ENCODE measurements at places on chromosomes 1 and 21. TPM values are rescaled to one million over a fixed set of nuclear protein-coding genes. Genes with fewer than 3 reads are reported as not detected.

DNA sequence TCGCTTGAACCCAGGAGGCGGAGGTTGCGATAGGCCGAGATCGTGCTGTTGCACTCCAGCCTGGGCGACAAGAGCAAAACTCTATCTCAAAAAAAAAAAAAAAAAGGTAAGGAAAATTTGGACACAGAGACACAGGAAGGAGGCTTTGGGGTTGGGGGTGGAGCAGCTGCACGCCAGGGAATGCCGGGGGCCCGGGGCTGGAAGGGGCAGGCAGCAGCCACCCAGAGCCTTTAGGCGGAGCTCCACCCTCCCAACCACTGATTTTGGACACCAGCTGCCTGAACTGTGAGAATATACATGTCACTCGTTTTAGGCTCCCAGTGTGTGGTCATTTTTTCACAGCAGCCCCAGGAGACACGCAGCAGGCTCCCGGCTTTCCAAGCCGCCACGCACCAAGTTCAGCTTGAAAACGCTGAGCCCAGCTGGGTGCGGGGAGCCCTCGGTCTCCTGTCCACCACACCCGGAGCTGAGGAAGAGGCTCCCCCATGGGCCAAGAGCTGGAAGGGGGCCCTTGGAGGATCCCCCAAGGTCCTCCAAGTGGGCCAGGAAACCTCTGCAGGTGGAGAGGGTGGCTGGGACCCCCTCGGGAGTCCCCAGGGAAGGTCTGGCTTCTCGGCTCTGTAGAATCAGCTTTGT is 5.9 kb upstream of the FAAP20 start:
- DNase-seq, result no peak

Gene AIRE
- total RNA-seq, result not detected

Gene TACSTD2
- not detected for total RNA-seq

Gene PODN
- total RNA-seq, result not detected

Gene CNR2
- total RNA-seq, result not detected

Gene CNIH3
- 6.2 TPM for total RNA-seq

- DNase-seq, result peak; percentile 52
These were observed 99.1 kb downstream of the CLEC20A start for GRCh38 chr1:178397678-178398077.

Data from LHCN-M2 (cell line).